ENCODE measurements at places on chromosomes 11 and 22.

DNA sequence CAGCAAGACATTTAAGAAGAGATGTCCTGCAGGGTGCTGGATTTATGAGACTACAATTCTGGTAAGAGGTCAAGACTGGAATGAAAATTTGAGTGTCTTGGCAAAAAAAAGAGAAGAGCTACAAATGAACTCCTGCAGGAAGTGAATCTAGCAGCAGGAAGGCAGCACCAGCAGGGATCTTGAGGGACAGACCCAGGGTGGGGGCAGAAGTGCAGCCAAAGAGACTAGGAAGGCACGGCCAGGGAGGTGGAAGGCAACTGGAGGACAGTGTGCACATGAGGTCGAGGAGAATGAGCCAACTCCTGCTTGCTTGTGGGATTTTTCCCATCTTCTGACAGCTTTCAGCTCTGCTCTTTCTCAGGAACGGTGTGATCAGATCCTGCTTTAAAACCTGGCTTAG, 263.2 kb downstream of the BUD13 start:
- DNase-seq, result no peak

- no peak for DNase-seq
These were observed 20.6 kb downstream of the ANKK1 start for GRCh38 chr11:113408206-113408605.

GRCh38 chr11:83723999-83724398, 437.8 kb upstream of the CCDC90B start:
- peak; percentile 32 for DNase-seq

DNA sequence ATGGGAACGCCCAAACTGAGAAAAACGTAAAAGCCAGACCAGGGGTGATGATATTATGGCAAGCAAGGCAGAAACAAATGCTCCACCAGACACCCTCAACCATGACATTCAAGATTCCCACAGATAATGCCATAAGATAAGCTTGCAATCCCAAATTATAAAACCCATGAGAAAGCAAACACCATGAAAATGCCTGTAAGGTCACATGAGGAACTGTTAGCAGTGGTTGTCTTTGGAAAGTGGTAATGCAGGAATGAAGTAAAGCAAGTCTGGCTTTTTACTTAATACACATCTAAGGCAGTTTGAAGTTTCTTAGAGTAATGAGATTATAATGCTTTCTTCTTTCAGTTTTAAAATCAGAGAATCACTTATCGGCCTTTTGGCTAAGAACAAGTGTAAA, 111.0 kb downstream of the MN1 start:
- no peak for DNase-seq

DNA sequence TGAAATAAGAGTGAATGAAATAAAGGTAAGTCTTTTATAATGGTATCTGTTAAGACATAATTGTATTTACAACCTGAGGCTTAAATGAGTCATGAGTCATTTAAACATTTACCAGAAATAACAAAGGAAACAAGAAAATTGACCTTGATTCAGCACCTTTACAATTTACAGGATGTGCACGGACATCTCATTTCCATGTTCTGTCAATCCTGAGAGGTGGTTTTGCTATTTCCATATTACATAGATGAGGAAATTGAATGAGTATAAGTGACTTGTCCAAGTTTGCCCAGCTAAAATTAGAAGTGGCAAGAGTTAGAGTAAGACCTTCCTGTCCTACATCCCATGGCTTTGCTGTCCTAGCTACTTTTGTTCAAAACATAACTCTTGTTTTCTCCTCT, 89.1 kb downstream of the TRIM44 start:
- peak; percentile 3 for DNase-seq

GRCh38 chr22:25827415-25827814, 85.4 kb downstream of the MYO18B start:
- no peak for DNase-seq

DNA sequence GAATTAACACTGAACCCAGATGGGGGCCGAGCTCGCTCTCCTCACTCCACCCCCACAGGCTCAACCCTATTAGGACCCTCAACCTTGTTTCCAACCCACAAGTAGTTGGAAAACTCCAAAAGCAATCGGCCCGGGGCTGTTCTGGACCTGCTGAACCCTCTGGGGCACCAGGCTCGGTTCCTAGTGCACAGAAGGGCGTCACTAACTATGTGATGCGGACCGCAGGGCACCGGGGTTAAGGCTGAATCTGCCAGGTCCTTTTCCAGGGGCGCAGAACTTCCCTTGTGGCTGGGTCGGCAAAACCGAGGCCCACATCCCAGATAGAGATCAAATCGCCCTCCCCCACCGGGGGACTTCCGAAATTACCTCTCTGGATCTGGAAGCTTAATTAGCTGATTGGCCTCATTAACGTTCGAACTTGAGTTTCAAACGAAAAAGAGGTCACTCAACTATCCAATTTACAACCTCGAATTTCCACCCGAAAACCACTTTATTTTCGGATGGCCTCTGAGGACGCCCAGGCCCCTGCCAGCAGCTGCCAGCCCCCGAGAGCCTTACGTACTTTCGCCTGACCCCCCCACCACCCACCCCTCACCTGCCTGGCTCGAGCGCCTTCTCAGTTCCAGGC, 1.7 kb downstream of the SHANK2 start:
- no peak for DNase-seq

DNA sequence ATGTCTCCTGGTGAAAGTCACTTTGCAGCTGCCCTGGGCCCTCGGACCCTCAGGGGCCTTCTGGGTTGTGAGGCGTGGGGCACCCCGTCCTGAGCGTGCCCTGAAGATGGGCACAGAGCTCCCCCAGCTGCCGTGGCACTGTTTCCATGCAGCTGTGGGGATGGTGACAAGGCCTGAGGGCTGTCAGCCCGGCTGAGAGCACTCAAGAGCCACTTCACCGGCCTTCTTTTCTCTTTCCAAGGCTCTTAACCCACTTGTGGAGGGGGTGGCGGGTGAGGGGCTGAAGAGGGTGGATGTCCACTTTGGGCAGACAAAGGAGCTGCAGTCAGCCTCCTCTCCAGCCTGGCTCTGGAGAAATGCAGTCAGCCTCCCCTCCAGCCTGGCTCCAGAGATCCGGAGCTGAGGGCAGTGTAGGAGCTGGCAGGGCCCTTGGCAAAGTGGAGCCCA, 239.5 kb downstream of the ST3GAL4 start:
- no peak for DNase-seq

DNA sequence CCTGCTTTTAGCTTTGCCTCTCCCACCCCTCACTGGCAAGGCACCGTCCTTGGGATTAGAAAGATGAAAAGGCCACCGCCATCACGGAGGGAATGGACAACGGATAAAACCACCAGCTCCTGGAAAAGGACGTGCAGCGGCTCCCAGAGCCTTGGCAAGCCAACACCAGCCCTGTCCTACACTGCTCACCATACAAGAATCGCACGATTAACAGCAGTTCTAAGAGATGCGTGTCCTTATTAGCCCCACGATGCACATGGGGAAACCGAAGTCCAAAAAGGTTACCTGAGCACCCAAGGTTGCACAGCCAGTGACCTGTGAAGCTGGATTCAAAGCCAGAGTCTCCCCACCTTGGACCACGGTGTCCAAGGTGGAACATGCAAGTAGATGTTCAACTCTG, 7.3 kb downstream of the YPEL1 start:
- no peak for DNase-seq

- DNase-seq, result no peak
These were observed 21.8 kb upstream of the TMEM86A start for GRCh38 chr11:18676803-18677202.

DNA sequence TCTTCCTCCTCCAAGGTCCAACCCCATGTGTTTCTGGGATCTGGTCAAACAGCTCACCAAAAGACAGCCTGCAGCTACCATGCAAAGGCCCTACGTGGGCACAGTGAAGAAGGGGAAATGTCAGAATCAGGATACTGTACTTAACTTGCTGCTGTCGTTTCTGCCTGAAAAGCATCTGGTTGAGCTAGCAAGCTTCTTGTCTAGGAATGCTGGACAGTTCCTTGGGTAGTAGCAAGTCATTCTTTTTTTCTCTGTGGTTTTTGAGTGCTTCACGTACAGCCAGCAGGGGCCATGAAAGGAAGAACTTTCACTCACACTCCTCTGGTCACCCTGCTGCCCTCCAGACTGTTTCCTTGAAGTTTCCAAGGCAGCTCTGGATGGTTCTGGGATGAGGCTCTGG, 24.7 kb downstream of the RCOR2 start:
- DNase-seq, result no peak
